ENCODE measurements at places on chromosomes 5 and 9. TPM values are rescaled to one million over a fixed set of nuclear protein-coding genes. Genes with fewer than 3 reads are reported as not detected.

Gene TRIM14
- total RNA-seq: 2.6 TPM

Gene SUSD3
- total RNA-seq: 1.1 TPM

Gene PALM2AKAP2
- total RNA-seq: 9.7 TPM

Gene ANXA2R
- total RNA-seq: 2.4 TPM

Gene SH3TC2
- 0.65 TPM for total RNA-seq

Gene ADAMTS2
- total RNA-seq: 68.5 TPM

Gene SPATA6L
- 0.43 TPM for total RNA-seq

Gene GHR
- 3.8 TPM for total RNA-seq

Gene STPG3
- not detected for total RNA-seq

Gene CYSRT1
- total RNA-seq: 0.18 TPM

Gene CCDC152
- total RNA-seq: 1.6 TPM

Gene NDOR1
- total RNA-seq: 2.3 TPM

Gene OBP2B
- not detected for total RNA-seq

Gene GABRA1
- not detected for total RNA-seq

Gene FAM153A
- not detected for total RNA-seq

Gene ZFR
- 71.6 TPM for total RNA-seq

Gene PAEP
- not detected for total RNA-seq

Gene NIPSNAP3A
- total RNA-seq: 27.0 TPM

Gene PCDHB14
- total RNA-seq: 0.85 TPM

Gene CDH12
- total RNA-seq: not detected

Gene HNRNPAB
- 44.9 TPM for total RNA-seq

Gene STOM
- total RNA-seq: 500 TPM

Gene PCA3
- total RNA-seq: not detected

Gene LRRC70
- 0.57 TPM for total RNA-seq

Gene ADAMTSL1
- 26.1 TPM for total RNA-seq

Gene DRD1
- under 0.01 TPM for total RNA-seq

Gene CWC27
- 12.2 TPM for total RNA-seq

Gene PLEKHG4B
- not detected for total RNA-seq

Data from smooth muscle cell of bladder (primary cell).